ENCODE measurements at places on chromosomes 2 and 18.
A peak's percentile ranks its signal among the peaks of the same experiment; 100 is the strongest.

GRCh38 chr2:99836690-99837605, 305.4 kb downstream of the AFF3 start:
- no peak for DNase-seq

- no peak for DNase-seq
These were observed 26.9 kb downstream of the COL4A3 start for GRCh38 chr2:227191367-227191766.

DNA sequence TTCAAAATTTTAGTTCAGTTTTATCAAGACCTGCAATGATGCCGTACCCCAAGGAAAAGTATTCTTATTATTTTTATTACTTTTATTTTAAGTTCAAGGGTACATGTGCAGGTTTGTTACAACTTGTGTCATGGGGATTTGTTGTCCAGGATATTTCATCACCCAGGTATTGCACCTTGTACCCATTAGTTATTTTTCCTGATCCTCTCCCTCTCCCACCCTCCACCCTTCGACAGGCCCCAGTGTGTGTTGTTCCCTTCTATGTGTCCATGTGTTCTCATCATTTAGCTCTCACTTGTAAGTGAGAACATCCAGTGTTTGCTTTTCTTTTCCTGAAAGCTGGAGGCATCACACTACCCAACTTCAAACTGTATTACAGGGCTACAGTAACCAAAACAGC, 122.0 kb downstream of the CCDC102B start:
- no peak for DNase-seq

DNA sequence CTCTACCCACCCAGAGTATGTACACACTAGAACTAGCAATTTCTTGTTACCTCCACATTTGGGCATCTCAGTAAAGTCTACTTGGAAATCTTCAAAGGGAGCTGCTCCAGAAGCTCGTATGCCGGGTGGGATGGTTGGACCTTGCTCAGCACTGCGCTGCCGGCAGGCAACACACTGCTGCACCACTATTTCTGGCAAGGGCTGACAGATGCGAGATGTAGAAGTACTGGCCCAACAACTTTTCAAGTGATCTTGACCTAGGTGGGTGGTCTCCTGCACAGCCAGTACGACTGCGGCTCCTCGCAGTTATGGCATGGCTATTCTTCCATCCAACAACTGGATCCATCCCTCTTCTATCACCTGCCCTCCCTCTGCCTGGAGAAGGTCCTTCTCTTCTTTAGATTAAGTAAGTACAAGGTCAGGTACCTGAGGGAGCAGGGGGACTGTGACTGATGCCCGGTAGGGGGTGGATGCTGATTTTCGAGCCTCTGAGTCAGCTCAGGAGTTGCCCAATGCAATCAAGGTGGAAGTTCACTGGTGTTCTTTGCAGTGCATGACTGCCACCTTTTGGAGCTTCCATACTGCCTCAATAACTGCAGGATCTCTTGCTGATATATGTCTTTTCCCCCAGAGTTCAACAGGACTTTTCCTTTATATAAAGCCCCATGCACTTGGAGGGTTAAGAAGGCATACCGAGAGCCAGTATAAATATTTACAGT, 100.4 kb upstream of the SLC1A4 start:
- no peak for DNase-seq

GRCh38 chr18:36593641-36594040, 235.2 kb downstream of the TPGS2 start:
- no peak for DNase-seq

GRCh38 chr18:58412844-58413666, 215.8 kb downstream of the ALPK2 start:
- no peak for DNase-seq

GRCh38 chr2:173766537-173767289, 198.5 kb downstream of the SP3 start:
- no peak for DNase-seq

DNA sequence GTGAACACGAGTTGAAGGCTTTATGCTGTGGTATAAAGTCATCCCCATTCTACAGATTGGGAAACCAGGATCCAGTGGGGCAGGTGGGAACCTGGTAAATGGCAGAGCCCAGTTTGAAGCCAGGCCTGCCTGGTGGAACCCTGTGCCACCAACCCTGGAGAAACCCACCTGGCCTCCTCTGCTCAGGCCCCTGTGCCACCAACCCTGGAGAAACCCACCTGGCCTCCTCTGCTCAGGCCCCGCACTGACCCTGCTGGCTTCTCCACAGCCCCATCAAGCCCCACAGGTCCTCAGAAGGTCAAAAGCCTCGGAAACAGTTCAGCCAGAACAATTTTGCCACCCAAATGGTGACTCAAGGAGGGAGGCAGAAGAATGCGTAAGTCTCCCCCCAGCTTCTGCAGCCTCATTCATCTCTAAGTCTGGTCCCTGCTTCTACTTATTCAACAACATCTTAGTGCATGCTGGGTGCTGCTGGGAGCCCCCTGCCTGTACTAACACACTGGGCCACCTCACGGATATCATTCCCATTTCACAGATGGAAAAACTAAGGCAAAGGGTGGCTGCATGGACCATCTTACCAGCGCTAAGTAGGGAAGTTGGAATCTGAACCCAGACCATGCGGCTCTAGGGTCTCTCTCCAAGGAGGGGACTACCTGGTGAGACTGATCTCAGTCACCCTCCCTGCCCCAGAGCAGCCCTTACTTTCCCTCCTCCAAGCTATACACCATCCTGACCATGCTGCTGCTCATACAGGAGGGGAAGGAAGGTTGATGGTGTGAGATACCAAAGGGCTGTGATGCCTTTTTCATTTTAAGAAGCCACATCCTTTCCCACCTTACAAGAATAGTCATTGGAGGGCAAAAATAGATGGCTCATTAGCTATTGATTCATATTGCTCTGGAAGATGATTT, 93.7 kb upstream of the ID2 start:
- no peak for DNase-seq

DNA sequence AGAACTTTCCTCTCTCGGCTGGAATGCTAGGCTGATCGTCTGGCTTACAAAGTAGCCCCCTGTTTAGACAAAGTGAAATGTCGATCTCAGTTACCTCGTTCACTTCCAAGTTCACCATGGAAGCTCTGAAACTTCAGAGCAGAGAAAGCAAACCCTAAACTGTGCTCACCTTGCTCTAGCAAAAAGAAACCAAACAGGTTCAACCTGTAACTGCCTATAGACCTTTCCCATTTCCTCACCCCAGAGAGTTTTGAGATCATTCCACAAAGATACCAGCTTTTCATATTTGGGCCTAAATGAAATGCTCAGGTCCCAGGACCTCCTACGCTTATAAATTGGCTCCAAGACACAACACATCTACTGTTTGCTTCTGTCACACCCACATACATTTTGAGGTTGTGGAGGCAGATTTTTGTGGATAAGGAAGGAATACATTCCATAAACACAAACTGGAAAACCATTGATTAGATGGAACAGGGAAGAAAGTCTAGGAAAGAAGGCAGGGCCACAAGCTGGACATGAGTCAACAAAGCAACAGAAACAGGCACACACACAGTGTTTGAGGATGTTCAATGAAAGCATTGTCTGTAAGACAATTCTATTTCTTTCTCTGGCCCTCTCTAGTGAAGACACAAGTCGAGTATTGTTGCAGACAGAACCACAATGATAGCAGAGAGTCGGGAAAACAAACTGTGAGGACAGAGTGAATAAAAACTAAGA, 52.8 kb upstream of the TGIF1 start:
- DNase-seq = peak; percentile 22

- DNase-seq = no peak
These were observed 137.0 kb downstream of the BCL11A start for GRCh38 chr2:60416221-60417008.

GRCh38 chr2:43648994-43649701, 12.1 kb downstream of the PLEKHH2 start:
- no peak for DNase-seq

DNA sequence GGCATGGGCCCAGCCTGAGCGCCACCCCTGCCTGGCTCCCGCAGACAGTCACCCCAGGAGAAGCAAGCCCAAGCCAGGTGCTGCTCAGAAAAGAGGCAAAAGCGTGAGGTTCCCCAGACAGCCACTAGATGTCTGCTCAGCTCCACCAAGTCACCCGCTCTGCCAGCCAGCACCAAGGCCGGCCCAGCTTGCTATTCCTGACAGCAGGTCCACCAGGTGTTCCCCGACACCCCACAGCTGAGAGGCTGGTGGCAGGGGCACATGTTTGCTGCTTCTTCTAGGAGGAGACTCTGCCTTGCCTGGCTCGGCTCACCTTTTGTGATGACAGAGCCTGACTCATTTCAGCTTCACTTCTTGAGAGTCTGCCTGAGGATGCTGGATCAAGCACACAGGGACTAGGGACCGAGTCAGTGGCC, 206.7 kb downstream of the MGAT5 start:
- DNase-seq = peak; percentile 36

DNA sequence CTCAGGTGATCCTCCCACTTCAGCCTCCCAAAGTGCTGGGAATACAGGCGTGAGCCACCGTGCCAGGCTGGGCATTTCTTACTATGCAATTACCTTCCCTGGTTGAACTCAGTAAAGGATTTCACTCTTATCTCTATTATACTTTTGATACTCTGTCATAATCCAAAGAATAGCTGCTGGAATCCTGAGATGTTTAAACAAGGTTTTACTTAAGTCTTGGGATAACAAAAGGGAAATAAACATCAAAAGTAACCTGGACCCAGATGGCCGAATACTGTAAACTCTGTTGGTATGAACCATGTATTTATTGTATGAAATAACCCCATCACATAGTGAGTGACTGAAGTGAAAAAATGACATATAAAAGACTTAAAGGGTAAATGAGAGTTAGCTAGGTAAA, 11.9 kb upstream of the DLX2 start:
- no peak for DNase-seq

- no peak for DNase-seq
These were observed 338.9 kb downstream of the CCDC85A start for GRCh38 chr2:56522605-56523089.

- DNase-seq = no peak
These were observed 17.3 kb downstream of the ALPK2 start for GRCh38 chr18:58611395-58612131.

- DNase-seq = no peak
These were observed 10.9 kb downstream of the MAT2A start for GRCh38 chr2:85549826-85550225.

- DNase-seq = no peak
These were observed 198.2 kb downstream of the MYO1B start for GRCh38 chr2:191443446-191443845.

GRCh38 chr2:167398873-167399272, 510.6 kb downstream of the XIRP2 start:
- DNase-seq = no peak

Measured in right renal pelvis (tissue), 4 donors.